Activated naive CD4-positive, alpha-beta T cell treated with anti-CD3 and anti-CD28 coated beads, Interleukin-2, amount 50 U/mL, for 72 hours (primary cell): ENCODE measurements at places on chromosomes 3 and 15. TPM values are rescaled to one million over a fixed set of nuclear protein-coding genes. Genes with fewer than 3 reads are reported as not detected.

The CHRNB4 gene
- not detected for total RNA-seq

The RTP1 gene
- not detected for total RNA-seq

The CSPG5 gene
- 1.2 TPM for total RNA-seq

The LAMB2 gene
- total RNA-seq = not detected

The GABRA5 gene
- total RNA-seq = not detected

The SCN11A gene
- total RNA-seq = 0.09 TPM

The CYP8B1 gene
- not detected for total RNA-seq

GRCh38 chr3:38264779-38265178 lies 833 bp upstream of the SLC22A13 start:
- no peak for DNase-seq

- no peak for DNase-seq
Observed at GRCh38 chr3:85726241-85726640, 767.5 kb downstream of the CADM2 start.

- DNase-seq = no peak
Observed at GRCh38 chr3:133989936-133990702, 39.6 kb downstream of the SLCO2A1 start.

DNA sequence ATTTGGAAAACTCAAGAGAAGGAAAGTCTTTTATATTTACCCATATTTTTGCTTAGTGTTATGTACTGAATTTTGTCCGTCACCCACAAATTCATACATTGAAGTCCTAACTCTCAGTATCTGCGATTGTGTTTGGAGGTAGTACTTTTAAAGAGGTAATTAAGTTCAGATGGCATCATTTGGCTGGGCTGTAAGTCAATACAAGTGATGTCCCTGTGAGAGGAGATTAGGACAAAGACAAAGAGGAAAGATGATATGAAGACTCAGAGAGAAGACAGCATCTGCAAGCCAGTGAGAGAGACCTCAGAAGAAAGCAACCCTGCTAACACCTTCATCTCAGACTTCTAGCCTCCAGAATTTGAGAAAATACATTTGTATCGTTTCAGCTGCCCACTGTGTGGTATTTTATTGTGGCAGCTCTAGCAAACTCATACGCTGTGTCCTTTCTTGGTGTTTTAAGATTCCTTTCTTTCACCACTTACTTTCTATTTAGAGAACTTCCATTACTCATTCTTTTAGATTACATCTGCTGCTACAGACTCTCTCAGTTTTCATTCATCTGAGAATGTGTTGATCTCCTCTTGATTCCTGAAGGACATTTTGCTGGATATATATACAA lies 17.0 kb downstream of the LRCH3 start:
- DNase-seq = no peak

DNA sequence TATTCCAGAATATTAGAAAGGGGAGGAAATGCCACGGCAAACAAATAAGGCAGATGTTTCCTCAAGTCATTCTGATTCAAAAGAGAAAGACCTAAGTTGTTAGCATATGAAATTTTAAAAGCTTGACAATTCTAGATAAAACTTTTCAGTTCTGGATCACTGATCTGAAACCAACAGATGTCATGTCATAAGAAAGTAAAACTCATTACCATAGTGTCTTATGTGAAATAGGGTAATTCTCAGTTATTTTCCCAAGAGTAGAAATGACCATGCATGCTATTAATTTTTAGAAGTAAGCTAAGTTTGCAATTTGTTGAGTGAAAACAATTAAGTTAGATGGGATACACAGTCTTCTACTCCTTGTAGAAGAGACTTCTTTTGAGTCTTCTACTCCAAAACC lies 630.3 kb downstream of the NAALADL2 start:
- no peak for DNase-seq

DNA sequence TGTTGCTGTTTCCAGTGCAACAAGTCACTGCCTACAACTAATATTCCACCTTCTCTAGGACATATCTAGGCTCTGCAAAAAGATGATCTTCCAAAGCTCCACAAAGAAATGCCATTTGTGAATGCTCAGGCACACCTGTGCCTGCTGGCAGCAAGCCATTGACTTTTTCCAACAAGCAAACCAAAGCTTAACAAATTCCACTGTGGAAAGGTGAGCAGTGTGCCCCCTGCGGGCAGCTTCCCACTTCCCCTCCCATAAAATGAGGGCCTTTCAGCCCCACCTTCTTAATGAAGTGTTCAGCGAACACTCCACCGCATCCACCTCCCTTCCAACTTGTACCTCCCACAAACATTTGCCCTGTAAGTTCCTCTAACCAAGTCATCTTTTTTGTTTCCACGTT lies 157.5 kb upstream of the SLC24A5 start:
- DNase-seq = no peak

DNA sequence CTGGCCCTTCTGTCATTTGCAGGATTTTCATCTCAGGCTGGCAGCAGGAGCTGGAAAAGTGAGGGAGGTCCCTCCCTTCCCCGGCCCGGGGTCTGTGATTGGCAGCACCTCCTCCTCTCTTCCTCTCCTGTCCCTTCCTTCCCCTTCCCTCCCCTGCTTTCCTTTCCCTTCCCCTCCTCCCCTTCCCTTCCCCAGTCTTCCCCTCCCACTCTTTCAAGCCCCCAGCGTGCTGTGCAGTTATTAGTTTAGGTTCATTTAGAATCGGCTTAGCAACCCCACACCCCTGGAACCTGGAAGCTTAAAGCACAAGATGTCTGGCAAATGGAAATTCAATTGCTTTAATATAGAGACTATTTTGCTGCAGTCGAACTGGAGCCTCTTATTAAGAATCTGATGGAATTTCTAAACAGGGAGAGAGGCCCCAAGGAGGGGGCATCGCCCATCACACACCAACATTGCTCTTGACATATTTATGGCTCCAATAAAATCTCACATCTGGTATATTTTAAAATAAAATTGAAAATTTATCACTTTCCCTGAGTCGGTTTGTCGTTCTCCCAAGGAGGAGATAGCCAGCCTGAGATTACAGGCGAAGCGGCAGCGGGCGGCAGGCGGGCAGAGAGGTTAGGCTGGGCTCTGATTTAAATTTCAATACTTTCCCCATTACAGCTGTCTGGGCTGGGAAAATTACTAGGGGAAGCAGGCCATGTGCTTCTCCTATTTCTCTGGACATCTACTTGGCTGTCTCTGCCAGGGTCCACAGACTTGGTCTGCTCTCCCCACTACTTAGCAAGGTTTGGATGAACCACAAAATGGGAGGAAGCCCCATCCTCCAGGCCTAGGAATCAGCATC lies 98.9 kb downstream of the LINGO1 start:
- DNase-seq = no peak

DNA sequence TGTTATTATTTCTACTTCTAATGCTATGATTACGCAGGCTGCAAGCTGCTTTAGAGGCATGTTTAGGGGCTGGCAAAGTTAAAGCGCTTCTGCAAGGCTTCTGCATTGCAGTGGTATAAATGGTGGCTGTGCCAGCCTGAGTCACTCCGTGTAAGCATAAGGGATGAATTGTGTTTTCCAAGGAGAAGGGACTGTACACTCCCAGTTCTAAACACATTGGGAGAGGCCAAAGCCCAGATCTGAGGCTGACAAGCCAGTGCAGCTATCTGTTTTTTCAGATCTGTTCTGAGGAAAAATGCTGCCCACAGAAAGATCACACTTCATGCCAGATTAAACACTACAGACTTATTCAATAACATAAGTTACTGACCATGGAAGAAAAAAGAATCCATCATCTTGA lies 83.8 kb downstream of the PRICKLE2 start:
- DNase-seq = no peak

- DNase-seq = no peak
Observed at GRCh38 chr3:66253790-66254620, 33.2 kb downstream of the SLC25A26 start.

DNA sequence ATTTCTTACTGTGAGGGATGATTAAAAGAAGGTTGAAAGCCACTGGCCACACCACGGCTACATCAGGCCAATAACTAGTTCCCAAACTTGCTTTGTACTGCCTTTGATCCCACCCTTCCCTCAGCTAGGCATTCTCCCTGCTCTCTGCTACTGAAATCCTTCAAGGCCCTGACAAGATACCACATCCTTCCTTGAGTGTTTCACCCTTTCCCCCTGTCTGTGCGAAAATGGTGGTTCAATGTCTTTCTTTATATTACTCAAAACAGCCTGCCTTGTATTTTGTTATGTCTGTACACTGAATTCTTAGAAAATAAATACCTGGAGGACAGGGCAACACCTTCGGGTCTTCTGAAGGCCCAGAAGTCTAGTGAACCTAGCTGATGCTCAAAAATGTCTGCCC lies 932 bp upstream of the VPS8 start:
- DNase-seq = no peak

GRCh38 chr15:89103481-89104171 lies 15.4 kb downstream of the ABHD2 start:
- no peak for DNase-seq

DNA sequence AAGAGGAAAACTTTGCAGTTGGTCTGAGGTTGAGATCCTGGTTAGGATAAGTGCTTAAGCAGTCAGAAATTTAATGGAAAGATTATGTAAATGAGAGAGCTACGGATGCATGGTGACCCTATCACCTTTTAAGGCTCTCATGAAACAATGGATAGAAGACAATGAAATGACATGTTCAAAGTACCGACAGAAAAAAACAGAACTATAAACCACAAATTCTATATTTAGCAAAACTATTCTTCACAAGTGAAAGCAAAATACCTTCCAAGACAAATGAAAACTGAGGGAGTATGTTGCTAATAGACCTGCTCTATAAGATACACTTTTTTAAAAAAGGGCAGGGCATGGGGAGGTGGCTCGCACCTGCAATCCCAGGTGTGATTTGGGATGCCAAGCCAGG lies 32.2 kb downstream of the DNAAF4 start:
- DNase-seq = no peak

- DNase-seq = no peak
Observed at GRCh38 chr3:150341891-150342290, 66.2 kb upstream of the TSC22D2 start.

DNA sequence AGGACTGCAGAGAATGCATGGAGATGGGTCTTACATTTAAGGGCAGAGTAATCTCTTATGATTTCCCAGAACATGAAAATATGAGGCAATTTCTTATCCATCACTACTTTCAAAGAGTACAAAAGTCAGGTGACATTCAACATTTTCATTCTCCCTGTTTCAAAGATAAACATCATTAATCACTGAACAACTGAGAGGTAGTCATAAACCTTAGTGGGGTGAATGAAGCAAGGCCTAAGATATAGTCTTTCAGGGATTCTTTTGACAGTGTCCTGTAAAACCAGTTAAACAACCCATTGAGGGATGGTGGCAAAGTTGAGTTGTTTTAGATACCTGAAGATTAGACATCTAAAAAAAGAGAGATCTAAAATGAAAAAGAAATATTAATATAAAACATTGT lies 271.6 kb upstream of the CBLB start:
- DNase-seq = no peak

DNA sequence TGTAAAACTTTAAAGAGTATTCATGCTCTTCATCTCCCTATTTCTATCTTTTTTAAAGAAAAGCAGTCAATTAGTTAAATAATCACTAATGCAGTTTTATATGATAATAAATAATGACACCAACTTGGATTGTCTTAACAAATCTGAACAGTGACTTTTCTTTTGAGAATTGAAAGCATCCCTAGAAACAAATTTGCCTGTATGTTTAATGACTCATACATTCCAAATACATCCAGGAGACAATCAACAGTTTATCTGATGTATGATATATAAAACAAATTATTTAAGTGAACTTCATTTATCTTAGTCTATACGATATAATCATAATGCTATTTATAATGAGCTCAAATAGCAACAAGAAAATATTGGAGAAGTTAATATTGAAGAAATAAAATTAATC lies 78.0 kb downstream of the ALCAM start:
- no peak for DNase-seq

DNA sequence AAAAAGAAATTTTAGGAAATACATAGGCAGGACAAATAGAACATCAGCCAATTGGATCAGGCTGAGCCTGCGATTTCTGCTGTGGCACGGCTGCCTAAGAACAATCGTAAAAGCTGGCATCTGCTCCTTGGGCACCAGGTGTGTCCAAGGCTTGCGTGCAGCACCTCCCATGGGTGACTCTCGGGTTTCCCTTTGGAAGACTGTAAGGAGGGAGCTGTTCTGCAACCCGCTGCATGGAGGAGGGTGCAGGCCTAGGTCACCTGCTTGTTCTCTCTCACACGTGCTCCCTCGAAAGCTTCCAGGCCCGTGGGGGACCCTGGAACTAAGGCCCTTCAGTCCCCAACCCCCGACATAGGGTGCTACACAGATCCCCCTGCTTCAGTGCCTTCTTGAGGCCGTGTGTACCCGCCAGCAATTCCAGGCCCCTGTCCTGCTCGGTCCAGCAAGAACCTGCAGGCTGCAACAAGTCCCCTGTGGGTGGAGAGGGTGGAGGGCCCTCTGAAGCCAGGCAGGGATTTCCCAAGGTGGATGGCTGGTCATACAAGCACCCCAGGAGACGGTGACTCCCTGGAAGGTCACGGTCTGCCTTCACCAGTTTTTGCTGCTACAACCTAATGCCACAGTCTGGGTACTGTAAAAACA lies 3.4 kb downstream of the GP9 start:
- no peak for DNase-seq

DNA sequence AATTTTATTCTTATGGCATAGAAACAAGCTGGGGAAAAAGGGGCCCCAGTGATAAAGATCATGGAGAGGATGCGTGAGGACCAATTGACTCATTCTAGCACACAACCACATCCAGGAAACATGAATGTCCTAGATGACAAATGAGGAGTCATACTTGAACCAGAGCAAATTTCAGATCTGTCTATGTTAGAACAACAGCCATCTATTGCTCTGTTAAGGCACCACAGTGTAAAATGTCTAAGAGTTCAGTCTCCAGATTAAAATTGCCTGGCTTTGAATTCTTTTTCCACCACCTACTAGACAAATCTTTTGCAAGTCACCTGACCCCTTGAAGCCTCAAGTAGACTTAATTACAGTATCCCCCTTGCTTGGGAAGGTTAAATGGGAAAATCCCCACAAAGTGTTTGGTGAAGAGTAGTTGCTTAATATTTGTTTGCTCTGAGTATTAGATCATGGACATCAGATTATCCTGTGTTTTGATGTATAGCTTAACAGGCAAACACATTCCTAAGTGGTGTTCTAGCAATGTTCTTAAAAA lies 258.7 kb upstream of the TGFBR2 start:
- DNase-seq = no peak

DNA sequence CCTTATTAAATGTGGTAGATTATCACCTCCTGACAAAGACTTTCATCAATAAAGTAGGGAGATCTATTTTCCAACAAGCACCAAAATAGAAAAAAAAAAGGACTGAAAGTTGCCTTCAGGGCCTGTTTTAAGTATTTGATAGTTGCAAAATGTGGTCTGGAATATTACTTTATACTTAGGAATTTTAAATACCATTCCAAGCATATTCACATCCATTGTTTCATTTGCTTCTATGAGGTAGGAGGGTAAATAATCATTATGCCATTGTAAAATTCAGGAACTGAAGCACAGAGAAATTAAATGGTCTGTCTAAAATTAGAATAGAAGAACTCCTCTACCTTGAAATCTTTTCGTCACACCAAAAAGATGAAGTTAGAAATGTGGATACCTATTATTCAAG lies 110.0 kb downstream of the TMCC1 start:
- DNase-seq = no peak

- no peak for DNase-seq
Observed at GRCh38 chr3:121111914-121112612, 204.1 kb downstream of the STXBP5L start.

GRCh38 chr3:37625690-37626360 lies 235.9 kb upstream of the CTDSPL start:
- DNase-seq = no peak
